Iris pigment epithelial cell (primary cell): ENCODE measurements at places on chromosomes 5 and 9.
A peak's percentile ranks its signal among the peaks of the same experiment; 100 is the strongest.

GRCh38 chr5:155711882-155712281, 615.1 kb upstream of the SGCD start:
- DNase-seq, result no peak

- DNase-seq, result no peak
Measured at GRCh38 chr9:106400170-106400569, 462.8 kb upstream of the ZNF462 start.

DNA sequence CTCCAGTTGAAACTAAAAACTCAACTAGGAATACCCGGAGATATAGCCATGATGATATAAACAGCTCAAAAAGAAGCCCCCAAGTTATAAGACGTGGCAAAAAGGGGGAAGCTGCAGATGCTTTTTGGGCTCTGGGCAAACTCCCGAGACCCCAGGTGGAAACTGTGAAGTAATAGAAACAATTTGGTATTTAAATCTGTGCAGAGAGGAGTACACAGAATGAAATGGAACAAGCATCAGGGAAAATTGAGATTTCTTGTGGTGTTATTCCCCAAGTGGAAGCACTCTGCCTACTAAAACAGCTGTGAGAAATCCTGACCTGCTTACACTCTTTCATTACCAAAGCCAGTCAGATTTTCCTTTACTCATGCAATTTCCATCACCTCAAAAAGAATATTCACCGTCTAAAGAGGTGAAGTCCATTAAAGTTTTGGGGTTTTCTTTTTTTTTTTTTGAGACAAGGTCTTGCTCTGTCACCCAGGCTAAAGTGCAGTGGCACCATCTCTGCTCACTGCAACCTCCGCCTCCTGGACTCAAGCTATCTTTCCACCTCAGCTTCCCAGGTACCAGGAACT, 23.5 kb downstream of the SAXO1 start:
- no peak for DNase-seq

DNA sequence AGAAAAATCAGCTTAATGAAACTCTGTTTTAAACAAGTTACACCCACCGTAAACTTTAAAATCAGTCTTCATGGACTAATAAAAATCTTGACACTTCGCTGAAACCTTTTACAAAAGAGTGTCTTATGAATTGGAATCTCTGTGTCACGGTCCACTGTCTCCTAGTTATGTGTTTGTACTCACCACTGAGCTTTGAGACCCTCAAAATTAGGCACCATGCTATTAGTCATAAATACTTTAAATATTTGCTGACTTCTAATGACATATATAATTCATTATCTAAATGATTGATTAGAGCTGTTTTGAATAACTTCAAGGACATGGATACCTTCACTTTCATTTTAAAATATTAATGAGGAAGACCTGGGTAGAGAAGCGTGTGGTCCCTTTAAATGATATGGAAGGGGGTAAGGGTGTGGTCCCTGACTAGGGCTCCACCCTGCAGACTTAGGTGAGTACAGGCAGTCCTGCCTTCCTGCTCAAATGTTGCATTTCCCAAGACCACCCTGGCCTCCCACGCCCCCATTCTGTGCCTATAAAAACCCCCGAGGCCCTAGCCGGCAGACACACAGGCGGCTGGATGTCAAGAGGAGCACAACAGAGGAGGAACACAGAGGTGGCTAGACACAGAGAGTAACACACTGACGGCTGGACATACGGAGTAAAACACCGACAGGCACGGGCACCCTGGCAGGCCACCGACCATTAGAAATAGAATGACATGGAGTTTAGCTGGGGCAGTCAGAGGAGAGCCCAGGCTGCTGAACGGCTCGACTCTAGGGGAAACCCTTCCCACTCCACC, 179.0 kb upstream of the CDH9 start:
- DNase-seq, result no peak

DNA sequence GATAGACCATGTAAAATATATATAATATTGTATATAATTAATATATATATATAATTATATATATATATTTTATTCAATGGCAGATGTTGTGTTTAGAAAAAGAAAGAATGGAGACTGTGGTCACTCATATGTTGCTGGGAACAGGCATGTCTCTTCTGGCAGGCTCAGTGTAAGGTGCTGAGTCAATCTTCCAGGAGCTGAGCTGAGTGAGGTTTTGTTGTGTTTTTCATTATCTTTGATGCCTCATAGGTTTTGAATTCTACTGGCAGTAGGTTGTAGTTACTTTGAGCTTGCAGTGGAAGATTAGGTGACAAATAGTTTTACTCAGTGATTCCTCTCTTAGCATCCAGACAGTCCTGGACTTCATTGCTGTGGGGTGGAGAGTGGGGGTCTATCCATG, 561.3 kb downstream of the IRX1 start:
- no peak for DNase-seq

DNA sequence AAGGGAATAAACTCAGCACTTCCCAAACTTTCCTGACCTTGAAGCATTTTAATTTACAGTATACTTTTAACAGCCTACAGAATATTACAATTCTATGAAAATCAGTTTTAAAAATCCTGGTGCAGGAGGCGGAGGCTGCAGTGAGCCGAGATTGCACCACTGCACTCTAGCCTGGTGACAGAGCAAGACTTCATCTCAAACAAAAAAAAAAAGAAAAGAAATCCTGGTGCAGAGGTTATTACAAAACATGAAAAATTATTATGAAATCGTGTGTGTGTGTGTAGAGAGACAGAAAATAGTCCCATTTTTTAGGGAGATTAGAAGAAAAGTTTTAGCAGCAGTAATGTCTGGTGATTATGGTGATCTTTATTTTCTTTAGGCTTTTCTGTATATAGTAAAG, 26.9 kb downstream of the GOLPH3 start:
- no peak for DNase-seq

GRCh38 chr9:38047301-38048251, 21.5 kb downstream of the SHB start:
- peak; percentile 92 for DNase-seq

DNA sequence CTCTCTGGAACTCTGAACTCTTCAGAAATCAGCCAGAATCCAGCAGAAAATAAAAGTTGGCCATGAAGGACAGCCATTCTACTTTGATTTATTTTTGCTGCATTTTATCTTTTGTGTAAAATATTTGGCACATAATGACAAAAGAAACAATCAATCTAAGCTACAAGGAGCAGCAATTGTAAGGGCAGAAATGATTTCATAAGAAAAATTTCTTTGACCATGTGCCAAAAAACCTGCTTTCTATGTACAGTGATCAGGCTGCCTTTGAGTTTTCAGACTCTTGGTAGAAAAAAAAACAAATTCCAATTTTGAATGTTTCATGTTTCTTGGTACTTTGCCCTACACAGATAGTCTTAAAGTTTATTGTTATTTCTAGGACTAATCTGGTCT, 69.8 kb upstream of the SLC1A3 start:
- no peak for DNase-seq

DNA sequence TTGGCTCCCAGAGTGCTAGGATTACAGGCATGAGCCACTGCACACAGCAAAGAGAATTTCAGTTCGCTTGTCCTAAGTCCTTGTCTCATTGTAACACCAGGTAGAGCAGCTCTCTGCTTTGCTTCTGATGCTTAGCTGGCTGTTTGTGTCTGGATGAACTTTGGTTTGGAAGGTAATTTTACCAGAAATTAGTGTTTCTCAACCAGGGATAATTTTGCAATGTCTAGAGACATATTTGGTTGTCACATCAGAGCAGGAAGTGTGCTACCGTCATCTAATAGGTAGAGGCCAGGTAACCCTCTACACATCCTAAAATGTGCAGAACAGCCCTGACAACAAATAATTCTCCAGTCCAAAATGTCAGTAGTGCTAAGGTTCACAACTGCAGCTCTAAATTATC, 108.8 kb downstream of the SNX18 start:
- no peak for DNase-seq

DNA sequence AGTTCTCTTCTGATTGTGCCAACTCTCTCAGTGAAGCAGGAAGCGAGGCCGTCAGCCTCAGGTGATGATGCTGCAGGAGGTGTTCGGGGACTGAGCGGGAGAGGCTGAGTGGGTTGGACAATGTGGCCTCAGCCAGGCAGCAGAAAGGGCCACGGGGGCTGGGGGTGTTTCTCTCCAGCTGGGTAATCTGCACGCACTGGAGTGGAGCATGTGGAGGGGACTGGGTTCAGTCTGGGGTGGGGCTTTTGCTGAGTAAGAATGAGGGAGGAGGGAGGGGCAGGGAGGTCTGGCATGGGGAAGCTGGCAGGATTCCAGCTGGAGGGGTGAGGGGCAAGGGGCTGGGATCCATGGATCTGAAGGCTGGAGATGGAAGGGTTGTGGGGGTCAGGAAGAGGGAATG, 60.8 kb upstream of the PHYKPL start:
- no peak for DNase-seq

DNA sequence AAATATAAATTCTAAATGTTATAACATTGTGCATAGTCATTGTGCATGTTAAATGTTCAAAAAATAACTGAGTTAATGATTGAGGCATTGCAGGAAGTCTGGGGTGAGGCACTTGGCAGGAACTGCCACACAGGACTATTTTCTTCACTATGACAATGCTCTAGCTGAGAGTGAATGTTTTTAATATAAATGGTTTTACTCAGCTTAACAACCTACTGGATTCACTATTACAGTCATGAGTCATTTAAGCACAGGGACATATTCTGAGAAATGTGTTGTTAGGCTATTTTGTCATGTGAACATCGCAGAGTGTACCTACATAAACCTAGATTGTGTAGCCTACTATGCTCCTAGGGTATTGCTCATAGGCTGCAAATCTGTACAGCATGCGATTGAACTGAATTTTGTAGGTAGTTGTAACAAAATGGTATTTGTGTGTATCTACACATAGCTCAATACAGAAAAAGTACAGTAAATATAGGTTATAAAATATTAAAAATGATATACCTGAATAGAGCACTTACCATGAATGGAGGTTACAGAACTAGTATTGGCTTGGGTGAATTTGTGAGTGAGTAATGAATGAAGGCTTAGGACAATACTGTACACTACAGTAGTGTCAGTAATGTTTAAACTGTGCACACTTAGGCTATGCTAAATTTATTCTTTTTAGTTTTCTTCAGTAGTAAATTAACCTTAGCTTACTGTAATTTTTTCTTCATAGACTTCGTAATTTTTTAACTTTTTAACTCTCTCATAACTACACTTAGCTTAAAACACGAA, 346.1 kb upstream of the PTGER4 start:
- DNase-seq, result peak; percentile 79

GRCh38 chr9:123109540-123110279, 76.2 kb downstream of the GPR21 start:
- DNase-seq, result no peak

- peak; percentile 73 for DNase-seq
Measured at GRCh38 chr5:128228521-128228920, 145.0 kb downstream of the SLC12A2 start.

- no peak for DNase-seq
Measured at GRCh38 chr5:139390639-139391569, 1.2 kb upstream of the MZB1 start.

DNA sequence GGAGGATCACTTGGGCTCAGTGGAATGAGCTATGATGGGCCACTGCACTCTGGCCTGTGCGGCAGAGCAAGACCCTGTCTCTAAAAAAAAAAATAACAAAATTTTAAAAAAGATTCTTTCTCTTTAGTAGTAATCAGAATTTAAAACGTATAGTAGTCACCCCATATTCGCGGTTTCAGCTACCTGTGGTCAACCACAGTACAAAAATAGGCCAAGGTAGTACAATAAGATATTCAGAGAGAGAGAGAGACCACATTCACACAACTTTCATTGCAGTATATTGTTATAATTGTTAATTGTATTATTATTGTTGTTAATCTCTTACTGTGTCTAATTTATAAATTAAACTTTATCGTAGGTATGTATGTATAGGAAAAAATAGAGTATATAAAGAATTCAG, 18.7 kb downstream of the INIP start:
- DNase-seq, result no peak

DNA sequence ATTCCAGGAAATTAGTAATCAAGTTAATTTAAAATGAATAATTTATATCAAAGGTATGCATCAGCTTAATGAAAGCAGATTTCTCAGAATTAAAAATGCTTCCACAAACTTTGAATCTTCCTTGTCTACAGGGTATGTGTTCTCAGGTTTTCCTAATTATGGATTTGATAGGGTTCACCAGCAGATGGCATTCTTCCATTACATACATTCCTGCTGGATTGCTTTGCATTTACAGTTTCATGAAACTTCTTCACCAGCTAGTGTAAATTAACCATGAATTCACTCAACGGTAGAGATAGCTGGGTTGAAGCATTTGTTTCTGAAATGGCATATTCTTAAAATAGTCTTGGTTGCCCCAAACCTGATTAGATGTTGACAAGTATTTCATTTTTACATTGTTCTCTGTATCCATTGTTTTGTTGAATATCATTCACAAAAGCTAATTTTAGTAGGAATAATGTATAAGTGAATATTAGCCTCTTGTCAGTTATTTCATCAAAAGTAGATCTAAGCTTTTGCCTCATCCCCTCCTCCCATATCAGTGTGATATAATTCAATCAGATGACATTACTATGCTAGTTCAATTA, 68.7 kb upstream of the WDR41 start:
- peak; percentile 57 for DNase-seq

GRCh38 chr9:86481466-86481865, 127.3 kb upstream of the TUT7 start:
- no peak for DNase-seq

GRCh38 chr5:21709770-21710169, 1143.4 kb downstream of the CDH12 start:
- DNase-seq, result no peak

DNA sequence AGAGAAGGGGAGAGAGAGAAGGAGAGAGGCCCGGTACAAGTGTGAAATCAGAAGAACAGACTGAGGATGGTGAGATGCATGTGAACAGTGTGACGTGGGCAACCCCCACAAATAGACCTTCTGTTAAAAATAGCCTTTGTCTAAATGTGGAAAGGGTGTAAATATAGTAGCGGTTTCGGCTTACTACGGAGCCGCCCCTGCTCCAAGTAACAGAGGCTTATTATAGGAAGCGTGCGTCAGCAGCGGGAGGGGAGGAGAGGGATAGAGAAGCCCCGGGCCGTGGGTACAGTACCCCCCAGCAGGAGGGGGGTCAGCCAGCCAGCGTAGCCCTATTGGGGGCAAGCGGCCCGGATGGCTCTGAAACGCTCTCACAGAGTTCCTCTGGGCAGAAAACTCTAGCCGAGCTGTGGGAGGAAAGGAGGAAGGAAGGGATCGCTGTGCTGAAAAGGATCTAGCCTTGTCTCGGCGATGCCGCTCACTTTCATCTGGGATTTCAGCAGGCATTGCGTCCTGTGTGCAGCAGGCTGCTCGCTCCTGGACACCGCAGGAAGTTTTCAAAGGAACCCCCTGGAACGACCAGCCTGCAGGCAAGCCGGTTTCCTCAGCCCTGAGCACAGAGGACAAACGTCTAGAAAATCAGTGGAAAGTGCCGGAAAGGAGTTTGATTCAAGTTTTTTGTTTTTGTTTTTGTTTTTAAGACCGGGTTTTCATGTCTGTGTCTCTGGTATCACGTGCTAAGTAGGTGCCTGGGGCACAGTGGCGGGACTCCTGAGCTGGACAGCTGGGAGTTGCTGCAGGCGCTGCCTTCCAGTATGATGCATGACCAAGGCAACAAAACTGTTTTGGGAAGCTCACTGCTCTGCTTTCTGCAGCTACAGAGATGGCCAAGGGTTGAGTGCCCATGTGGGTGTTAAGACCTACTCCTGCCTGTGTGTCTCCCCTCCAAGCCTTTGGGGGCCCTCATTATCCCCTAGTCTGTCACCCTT, 146.6 kb downstream of the SEC61B start:
- DNase-seq, result peak; percentile 55
